GM12892 (cell line): ENCODE measurements at places on chromosomes 3 and 15.

DNA sequence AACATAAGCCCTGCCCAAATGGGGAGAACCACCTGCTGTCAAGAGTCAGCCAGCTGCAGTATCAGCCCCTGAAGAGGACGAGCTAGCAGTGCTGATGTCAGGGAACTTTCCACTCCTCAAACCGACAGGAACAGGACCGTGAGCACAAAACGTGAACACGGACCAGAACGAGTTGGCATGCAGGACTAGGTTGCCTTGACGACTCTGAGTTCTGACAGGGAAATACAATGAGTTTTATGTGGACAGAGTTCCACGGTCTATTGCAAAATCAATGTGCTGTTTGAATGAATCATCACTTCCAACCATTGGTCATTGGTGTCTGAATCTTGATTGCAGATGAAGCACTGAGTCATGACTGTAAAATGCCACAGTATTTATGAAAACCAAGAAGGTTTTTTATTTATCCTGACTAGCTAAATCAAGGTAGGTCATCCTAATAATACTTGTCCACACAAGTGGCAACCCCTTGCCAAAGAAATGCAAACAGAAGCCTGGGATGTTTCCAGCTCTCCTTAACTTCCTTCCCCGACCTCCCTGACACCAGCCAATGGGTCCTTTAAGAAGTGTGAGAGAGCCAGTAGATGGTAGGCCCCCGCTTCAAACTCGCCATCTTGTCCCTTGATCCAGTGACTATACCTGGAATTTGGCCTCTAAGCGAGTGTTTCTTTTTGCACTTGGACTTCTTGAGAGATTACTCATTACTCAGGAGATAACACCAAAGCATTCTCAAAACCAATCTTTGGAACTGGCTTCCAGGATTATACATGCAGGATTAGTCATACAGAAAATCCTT lies 119.6 kb downstream of the ASB7 start:
- no peak for DNase-seq

GRCh38 chr3:170536712-170537111 lies 49.2 kb downstream of the SLC7A14 start:
- no peak for DNase-seq

GRCh38 chr3:129224984-129225393 lies 24.4 kb upstream of the COPG1 start:
- no peak for DNase-seq

DNA sequence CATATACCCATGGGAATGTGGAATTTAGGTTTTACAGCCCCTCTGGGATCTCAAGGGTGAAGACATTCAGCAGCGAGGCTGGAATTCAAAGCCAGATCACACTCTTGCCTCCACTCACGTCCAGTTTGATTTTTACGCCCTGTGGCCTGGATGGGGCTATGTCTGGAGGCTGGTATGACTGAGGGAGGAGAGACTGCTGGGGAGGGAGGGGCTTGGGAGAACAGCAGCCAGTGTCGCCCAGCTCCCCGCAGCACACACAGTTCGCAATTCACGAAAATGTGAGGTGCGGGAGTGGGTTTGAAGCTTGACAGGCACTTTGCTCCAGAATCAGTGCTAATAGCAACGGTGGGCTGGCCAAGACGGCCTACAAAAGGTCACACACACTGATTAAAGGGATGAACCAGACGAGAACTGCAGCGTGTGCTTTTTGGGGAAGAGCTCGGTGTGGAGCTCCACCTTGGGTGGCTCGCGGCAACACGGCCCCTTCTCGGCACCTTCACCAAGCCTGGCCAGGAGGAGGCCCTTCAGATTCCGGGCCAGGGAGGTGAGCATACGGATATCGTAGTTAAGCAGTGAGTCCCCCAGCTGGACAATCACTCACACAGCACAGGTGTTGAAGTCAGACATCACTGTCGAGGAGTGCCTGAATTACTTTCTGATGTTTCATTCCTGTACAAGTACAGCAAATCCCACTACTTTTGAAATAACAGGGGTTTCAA lies 16.4 kb downstream of the EHD4 start:
- DNase-seq = no peak

GRCh38 chr15:69305204-69305931 lies 6.7 kb downstream of the PAQR5 start:
- DNase-seq = no peak

DNA sequence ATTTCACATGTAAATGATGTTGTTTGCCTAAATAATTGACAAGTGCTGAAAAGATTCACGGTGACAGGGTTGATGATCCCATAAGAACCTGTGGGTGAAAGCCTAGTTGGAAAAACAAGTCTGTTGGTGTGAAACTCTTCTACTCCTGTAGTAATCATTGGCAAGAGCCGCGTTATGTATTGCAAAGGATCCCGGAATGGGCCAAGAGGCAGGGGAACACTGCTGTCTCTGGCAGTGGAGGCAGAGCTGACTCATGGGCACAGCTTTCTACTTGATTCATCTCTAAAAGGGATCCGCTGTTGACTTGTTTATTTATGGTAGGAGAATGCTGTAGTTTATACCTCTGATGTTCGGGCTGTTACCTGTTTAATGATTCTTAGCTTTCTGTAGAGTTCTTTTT lies 63.1 kb downstream of the MAP6D1 start:
- DNase-seq = no peak
